ENCODE measurements at places on chromosomes 11 and 22.

GRCh38 chr11:59201353-59201752 lies 11.4 kb downstream of the MPEG1 start:
- peak; percentile 21 for DNase-seq

DNA sequence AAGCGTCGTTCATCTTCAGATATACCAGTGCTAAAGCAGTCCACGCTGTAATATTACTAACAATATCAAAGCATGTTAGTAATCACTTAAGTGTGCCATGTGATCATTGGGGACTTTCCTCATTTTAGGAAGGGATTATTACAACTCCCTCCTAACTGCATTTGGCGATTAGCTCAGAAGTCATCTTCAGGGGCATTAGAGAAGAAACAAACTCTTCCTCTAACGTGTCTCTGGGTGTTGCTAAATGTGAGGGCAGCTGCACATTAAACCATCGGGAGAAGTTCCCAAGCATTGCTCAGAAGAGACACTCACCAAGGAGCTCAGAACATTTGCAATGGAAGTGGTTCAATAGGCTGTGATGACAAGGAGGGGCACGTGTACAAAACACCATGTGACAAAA lies 17.2 kb downstream of the TESMIN start:
- DNase-seq = no peak

GRCh38 chr11:91173701-91174100 lies 950.9 kb upstream of the CHORDC1 start:
- no peak for DNase-seq

GRCh38 chr11:119774172-119774763 lies 45.3 kb upstream of the NECTIN1 start:
- DNase-seq = peak; percentile 57

DNA sequence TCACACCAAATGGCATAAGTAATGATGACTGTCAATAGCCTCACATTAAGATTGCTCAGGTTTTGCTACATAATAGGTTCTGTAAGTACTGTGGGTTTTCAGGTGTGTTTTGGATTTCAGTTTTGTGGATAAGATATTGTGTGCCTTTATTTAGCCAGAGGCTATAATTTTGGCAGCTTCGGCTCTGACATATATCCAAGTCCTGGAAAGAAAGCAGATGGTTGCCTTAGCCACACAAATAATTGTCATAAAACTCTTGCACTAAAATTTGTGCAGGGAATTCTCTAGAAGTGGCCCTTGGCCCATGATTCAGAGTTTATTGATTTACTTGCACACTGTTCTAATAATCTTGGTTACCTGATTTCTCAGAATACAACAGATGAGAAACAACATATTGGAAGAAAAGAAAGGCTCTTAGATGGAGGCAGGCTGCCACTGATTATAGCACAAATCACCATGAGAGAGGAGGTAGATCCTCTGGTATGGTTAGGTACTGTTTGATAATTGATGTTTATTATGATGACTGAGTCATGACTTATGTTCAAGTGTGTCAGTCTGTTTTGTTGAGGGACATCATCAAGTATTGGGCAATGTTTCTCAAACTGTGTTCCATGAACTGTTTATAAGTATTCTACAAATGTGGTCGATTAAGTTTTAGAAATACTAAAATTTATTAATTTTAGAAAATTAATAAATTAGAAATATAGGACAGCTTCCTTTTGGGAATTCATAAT lies 9.6 kb downstream of the REXO2 start:
- no peak for DNase-seq

All from ELF-1 (cell line).